NCI-H1092 (cell line): ENCODE measurements at places on chromosomes 2 and 18.

- no peak for DNase-seq
Measured at GRCh38 chr2:17057109-17058017, 391.7 kb upstream of the CYRIA start.

- DNase-seq, result no peak
Measured at GRCh38 chr2:101305492-101306078, 2.9 kb downstream of the RNF149 start.

- no peak for DNase-seq
Measured at GRCh38 chr2:190809139-190809764, 71.4 kb upstream of the GLS start.

GRCh38 chr2:133193544-133194361 is 374.5 kb downstream of the NCKAP5 start:
- no peak for DNase-seq
